ENCODE measurements at places on chromosomes 4 and X.

DNA sequence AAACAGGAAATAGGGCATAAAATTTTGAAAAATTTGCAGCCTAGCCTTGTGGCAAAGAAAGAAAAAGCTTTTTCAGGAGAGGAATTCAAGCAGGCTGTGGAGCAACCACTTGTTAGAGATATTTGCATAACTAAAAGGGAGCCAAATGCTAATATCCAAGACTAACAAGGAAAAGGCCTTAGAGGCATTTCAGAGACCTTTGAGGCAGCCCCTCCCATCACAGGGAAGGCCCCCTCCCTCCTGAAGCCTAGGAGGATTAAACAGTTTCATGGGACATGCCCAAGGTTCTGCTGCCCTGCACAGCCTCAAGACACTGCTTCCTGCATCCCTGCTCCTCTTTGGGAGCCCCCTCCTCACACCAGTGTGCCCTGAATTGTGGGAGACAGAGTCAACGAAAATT, 275.4 kb upstream of the SFRP2 start:
- DNase-seq: no peak

DNA sequence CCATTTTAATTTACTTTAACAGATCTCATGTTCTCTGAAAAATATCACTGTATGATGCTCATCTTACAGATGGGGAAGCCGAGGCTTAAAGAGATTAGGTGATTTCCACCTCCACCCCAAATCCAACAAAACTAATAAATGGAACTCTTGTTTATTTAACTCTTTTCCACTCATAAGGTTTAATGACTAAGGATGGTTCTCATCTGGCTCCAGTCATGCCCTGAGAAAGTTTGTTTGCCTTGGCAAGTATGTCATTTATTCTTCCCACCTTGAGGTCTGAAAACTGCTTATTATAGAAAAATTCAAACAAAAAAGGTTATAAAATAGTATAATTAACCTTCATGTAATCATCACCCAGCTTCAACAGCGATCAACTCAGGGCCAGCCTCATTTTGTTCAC, 56.3 kb downstream of the PPEF2 start:
- DNase-seq: no peak

DNA sequence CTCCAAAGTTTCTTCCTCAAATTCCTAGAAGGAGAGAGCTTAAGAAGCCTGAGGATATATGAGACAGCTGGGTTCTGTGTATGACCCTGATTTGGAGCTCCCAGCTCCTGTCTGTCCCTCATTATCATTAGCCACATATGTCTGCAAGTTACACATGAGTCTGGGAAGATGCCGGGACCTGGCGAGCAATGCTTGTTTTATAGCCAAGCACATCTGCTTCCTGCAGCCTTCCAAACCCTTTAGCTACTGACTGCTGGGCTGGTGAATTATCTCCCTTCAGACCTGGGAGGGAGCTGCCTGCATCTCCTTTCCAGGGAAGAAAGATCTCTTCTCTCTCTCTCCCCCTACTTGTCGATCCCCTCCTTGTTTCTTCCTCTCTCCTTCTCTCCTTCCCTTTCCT, 556.7 kb upstream of the BOD1L1 start:
- DNase-seq: no peak

- no peak for DNase-seq
These were observed 154.1 kb upstream of the PPP3CA start for GRCh38 chr4:101501421-101501820.

DNA sequence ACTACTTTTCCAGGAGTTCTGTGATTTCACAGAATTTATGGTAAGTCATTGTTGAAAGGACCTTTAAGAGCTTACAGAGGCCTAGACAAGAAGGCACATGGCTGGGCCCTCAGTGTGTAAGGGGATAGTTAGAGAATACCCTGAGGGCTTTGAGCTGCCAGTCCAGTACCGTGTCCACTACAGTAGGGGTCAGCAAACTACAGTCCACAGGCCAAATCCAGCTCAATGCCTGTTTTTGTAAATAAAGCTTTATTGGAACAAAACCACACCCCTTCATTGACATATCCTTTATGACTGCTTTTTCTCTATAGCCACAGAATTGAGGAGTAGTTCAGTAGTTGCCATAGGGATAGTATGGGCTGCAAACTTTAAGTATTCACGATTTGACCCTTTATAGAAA, 176.2 kb downstream of the MID1 start:
- no peak for DNase-seq

- no peak for DNase-seq
These were observed 92.7 kb downstream of the SYNPO2 start for GRCh38 chr4:118981171-118981838.

DNA sequence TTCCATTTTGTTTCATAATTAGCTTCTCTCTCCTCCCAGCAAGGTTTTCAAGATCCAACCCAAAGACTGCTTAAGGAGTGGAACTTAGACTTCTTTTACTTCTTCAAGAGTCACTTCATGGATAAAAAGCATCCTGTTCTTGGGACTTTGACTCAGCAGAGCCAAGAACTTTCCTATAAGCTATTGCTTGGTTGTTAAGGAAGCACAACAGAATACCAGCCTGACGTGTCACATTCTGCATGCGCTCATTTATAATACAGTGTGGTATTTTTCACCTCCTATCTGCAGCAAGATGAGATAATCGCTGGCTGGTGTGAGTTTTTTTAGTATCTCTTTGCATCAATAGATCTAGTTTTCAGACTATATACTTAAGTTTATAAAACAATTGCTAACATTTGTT, 152.1 kb downstream of the PALLD start:
- DNase-seq: no peak

- peak; percentile 93 for DNase-seq
These were observed at the start of gene ZNF732 for GRCh38 chr4:304969-305680. TSS of gene ZNF732 (minus strand) at chr4:305474. CDS start at chr4:305310, 164 bp downstream.

DNA sequence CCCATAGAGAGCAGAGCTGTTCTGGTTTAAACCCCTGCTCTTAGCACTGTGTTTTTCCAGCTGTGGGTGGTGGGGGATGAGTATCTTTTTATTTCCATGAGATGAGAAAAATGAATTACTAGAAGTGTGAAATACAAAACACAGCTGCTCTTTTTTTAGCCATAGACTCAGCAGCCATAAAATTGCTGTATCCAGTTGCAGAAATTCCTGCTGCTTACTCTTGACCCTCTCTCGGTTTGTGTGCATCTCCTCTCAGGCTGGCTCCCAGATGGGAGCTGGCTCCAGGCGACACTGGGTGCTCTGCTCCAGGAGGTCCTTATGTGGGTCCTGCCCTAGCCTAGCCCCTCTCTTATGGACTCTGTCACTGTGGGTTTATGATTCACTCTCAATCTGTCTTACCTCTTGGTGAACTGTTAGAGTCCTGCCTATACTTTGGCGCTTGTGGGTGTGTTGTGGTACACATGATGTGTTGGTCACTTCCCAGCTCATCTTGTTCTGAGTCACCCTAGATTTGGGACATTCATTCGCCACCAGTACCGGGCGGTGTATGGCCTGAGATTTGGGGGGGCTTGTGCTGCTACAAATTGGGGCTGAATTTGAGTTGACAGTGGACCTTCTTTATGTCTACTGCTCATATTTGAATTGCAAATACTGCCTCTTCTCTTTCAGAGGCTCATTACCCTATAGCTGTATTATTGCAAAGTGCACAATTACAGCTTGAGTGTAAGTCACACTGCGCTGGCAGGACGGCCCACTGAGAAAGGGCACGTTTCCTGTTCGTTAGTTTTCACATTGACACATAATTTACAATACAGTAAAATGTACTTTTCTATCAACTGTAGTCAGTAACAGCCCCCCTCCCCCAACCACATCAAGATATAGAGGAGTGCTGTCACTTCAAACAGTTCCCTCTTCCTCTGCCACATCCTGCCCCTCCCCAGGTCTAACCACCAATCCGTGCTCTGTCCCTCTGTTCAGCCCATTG, 46.9 kb upstream of the MSANTD1 start:
- peak; percentile 65 for DNase-seq

Measured in stomach (tissue), 19 donors.